Stimulated activated CD8-positive, alpha-beta memory T cell treated with anti-CD3 and anti-CD28 coated beads, Interleukin-15, amount 100 ng/mL, for 24 hours (primary cell): ENCODE measurements at places on chromosomes 3 and 15.

DNA sequence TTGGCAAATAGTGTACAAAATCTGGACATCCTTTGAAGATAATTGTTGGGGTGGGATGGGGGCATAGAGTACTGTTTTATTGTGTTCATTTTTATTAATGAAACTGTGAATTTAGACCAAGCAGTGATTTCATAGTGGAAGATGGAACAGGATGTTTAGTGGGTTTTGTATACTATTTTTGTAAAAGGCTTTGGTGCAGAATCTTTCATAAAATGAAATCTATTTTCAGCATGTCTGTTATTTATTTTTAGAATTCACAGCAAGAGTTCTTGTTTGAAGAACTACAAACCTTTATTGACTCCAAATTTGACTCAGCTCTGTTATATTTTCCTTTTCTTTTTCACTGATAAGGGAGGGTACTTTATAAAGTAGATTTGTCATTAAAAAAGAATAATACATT lies 145.4 kb downstream of the AKAP13 start:
- no peak for DNase-seq

DNA sequence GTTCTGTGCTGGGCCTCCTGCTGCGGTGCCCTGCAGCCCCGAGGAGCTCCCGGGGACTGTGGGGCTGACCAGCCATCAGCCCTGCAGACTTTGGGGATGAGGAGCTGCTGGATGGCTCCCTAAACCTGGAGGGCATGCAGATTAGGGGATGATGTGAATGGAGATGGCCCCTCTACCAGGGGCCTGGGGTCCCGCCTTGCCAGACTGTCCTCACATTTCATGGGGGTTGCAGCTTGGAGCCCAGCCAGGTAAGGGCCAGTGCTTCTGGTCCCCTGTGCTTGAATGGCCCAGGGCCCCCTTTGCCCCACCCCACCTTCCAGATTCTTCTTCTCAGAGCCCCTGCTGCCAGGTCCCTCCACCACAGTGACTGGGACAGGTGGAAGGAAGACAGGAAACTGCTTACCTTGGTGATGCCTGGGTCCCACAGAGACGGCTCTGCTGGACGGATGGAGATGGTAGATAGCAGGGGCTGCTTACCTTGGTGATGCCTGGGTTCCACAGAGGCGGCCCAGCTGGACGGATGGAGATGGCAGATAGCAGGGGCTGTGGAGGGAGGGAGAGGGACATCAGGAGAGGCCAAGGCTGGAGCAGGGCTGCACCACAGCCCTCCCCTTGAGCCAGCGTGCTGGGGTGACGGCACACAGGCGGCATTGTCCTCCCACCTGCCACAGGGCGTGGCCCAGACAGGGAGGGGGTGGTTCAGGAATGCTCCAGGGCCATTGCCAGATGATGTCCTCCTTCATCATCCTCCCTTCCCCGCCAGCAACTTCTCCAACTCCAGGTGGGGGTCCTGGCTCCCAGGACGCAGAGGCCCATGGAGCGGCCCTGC lies at the start of gene SPTBN5:
TSS of gene SPTBN5 (minus strand) at position 632 of the 829 bp plus-strand sequence. CDS start at position 76, 556 bp downstream.
- DNase-seq: no peak

- no peak for DNase-seq
Observed at GRCh38 chr3:125398952-125399351, 23.8 kb upstream of the ZNF148 start.

DNA sequence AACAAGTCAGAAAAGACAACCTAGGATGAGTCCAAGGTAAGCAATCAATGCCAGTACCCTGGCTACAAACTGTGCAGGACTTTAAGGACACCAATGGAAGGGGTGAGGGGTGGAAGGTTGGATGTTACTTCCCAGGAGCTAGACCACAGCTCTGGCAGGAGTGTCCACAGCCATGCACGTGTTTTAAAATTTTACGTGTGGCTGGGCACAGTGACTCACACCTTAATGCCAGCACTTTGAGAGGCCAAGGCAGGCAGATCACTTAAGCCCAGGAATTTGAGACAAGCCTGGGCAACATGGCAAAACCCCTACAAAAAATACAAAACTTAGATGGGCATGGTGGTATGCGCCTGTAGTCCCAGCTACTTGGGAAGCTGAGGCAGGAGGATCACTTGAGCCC lies 14.7 kb upstream of the HDC start:
- DNase-seq: no peak

DNA sequence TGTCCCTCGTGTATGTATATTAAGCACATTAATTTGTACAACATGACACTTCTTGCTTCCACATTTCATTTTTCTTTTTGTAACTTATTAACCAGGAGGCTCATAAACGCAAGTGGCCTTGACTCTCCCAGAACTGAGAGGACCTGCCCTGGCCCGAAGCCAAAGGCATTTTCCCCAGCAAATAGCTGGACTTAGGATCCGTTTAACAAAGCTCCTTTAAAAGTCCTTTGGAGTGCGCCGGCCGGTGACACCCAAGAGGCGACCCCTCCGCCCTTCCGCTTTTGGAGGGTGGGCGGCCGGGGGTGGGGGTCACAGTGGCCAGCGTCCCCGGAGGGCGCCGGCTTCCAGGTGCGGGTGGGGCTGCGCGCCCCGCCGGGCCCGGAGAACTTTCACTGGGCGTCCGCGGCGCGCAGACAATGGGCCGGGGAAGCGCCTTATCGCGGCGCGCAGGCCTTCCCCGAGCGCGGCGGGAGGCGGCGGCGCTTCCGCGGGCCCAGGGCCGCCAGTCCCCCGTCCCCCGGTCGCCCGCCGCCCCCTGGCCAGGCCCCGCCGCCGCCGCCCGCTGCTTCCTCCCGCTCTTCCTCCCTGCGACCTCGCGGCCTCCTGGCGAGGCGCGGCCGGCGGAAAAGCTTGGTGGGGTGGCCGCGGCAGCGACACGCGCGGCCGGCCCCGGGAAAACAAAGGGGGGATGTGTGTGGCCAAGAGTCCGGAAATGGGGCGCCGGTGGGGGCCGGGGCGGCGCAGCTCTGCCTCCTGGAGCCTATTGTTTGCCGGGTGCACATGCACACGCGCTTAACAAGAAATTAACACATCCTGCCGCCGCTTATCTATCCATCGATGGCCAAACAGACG lies 613.4 kb downstream of the MCTP2 start:
- DNase-seq: no peak

DNA sequence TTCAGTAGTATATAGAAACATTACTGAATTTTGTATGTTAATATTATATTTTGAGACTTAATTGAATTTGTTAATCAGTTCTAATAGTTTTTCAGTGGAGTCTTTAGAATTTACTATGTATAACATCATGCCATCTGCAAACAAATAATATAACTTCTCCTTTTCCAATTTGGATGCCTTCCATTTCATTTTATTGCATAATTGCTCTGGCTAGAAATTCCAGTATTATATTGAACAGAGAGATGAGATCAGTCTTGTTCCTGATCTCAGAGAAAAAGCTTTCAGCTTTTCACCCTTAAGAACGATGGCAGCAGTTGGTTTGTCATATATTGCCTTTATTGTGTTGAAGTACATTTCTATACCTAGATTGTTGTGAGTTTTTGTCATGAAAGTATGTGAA lies 40.4 kb downstream of the OR4F15 start:
- no peak for DNase-seq
